ENCODE measurements at places on chromosomes 3 and 15. TPM values are rescaled to one million over a fixed set of nuclear protein-coding genes. Genes with fewer than 3 reads are reported as not detected.

Gene ABHD14A
- total RNA-seq: 11.3 TPM

Gene FBXL22
- total RNA-seq: 0.54 TPM

Gene INKA1
- total RNA-seq: 2.2 TPM

Gene FSTL1
- total RNA-seq: 9.2 TPM

DNA sequence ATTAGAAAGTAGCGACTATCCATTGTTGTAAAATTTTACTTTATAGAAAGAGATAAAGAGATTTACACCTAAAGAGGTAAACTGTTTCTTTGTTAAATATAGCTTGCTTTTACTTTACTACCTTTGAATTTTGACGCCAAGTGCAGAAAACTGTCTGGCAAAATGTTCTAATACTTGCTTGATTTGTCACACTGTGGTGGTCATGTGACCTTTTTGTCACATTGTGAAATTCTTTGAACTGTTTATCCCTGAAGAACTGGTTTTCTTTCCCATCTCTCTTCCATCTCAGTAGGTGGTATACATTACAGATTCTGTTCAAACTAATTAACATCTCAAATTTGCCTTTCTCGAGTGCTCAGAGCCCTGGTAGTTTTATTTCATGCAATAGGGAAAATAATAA is 327.4 kb downstream of the NAALADL2 start:
- DNase-seq: no peak

DNA sequence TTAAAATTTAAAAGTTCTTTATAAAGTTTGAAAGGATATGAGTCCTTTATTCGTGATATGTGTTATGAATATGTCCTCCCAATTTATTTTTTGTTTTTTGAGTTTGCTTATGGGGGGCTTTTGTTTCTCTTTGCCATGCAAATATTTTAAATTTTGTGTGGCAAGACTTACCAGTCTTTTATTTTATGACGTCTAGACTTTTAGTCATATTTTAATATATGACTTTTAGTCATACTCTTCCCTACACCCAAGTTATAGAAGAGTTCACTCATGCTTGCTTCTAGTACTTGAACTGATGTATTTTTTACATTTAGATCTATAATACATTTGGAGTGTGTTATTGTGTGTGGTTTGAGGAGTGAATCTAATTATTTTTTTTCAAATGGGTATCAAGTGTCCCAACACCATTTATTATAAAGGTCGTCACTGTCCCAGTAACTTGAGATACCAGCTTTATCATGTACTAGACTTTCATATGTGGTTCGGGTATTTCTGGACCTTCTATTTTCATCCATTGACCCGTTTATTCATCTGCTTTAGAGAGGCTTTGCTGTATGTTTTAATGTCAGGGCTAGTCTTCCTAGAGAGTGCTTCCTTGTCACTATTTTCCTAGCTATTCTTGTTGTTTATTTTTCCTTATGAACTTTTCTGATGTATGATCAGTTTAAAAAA is 755 bp downstream of the PARP15 start:
- no peak for DNase-seq

GRCh38 chr3:11385326-11385725 is 113.1 kb downstream of the ATG7 start:
- no peak for DNase-seq

GRCh38 chr3:156787926-156788663 is 38.1 kb upstream of the LEKR1 start:
- peak; percentile 53 for DNase-seq

- DNase-seq: no peak
Observed at GRCh38 chr15:73324496-73325170, 44.1 kb downstream of the HCN4 start.

DNA sequence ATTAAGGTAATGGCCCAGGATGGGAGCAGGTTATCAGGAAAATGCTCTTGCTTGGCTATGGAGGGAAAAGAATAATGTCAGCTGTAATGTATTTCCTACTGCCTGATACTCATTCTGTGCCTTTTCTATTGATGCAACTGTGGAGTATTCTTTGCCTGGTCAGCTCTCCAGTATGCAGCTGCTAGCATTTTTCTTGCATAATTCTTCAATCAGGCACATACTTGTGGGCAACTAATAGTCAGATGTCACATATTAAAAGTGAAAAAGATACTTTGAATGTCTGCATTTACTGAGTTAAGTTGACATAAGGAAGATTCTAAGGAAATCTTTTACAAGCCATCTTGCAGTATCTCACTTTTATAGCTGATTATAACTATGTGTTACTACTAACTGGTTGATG is 29.5 kb downstream of the CD80 start:
- no peak for DNase-seq

- no peak for DNase-seq
Observed at GRCh38 chr3:65830948-65831732, 207.6 kb downstream of the MAGI1 start.

- no peak for DNase-seq
Observed at GRCh38 chr3:98991393-98991792, 89.9 kb upstream of the DCBLD2 start.

DNA sequence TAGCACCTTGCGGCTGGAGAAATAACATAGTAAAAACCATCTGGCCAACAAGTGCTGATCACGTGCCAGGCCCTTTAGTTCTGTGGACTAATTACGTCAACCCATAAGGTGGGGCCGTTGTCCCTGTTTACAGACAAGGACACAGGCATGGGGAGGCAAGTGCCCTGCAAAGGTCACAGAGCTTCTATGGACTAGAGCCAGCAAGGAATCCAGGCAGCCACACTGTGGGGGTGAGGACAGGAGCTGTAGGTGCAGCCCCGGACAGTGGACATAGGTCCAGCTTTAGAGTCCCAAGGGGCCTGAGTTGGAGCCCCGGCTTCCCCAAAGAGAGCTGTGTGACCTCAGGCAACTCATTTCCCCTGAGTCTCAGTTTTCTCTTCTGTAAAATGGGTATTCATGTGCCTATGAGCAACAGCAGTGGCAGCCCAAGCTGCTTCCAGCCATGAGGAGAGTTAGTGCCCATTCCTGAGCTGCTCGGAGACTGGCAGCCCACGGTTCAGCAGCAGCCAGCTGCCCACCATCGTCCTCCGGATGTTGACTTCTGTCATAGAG is 13.9 kb downstream of the CHST13 start:
- DNase-seq: no peak

- no peak for DNase-seq
Observed at GRCh38 chr3:14243782-14244181, 65.2 kb downstream of the LSM3 start.

- no peak for DNase-seq
Observed at GRCh38 chr15:94080416-94080815, 150.9 kb upstream of the MCTP2 start.

GRCh38 chr3:16803019-16803418 is 81.7 kb upstream of the PLCL2 start:
- DNase-seq: no peak
